ENCODE measurements at places on chromosomes 2 and 18.

DNA sequence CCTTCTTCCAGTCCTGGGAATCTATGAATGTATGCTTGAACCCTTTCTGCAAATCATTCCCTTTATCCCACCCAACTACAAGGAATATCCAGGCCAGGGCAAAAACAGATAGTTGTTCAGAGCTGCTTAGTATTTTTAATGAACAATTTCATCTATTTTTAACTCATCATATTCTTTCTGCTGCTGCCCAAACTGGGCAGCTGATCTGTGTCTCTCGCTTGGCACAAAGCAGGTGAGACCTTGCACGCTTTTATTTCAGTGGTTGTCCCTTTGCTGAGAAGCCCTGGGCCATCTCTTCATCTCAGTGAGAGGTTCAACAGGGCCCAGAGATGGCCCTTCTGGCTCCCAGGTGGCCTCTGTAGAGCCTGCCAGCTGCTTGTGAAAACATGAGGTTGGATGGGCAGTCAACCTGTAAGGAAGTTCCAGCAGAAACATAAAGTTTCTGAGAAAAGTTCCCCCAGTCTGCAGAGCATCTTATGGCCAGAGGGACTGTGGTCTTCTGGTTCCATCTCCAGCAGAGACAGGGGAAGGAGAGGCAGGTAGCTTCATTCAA lies 57.5 kb downstream of the MYCN start:
- DNase-seq, result no peak

GRCh38 chr2:168608796-168609195 lies 152.7 kb downstream of the CERS6 start:
- DNase-seq, result no peak

DNA sequence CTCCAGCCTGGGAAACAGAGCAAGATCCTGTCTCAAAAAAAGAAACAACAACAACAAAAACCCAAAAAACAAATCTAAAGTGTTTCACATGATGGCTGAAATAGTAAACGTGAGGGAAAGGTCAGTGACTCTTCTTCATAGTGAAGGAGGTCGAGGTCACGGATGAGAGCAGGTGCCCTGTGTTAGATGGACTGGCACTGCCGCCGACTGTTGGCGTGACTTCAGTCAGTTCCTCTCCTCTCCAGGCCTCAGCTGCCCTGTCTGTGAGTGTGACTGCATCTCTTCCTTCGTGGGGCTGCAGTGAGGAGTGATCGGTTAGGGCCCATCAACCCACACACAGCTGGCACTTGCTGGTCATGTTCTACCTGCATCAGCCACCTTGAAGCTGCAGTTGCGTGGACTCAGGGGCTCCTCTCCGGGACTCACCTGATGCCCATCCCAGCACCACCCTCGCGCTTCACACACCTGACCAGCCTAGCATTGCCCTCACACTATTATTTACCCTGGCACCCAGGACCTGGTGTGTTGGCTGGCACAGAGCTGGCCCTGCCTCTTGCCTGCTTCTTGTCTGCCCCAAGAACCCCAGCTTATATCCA lies 30.1 kb upstream of the TMEM87B start:
- no peak for DNase-seq

GRCh38 chr2:118822015-118822414 lies 25.4 kb downstream of the EN1 start:
- DNase-seq, result no peak

DNA sequence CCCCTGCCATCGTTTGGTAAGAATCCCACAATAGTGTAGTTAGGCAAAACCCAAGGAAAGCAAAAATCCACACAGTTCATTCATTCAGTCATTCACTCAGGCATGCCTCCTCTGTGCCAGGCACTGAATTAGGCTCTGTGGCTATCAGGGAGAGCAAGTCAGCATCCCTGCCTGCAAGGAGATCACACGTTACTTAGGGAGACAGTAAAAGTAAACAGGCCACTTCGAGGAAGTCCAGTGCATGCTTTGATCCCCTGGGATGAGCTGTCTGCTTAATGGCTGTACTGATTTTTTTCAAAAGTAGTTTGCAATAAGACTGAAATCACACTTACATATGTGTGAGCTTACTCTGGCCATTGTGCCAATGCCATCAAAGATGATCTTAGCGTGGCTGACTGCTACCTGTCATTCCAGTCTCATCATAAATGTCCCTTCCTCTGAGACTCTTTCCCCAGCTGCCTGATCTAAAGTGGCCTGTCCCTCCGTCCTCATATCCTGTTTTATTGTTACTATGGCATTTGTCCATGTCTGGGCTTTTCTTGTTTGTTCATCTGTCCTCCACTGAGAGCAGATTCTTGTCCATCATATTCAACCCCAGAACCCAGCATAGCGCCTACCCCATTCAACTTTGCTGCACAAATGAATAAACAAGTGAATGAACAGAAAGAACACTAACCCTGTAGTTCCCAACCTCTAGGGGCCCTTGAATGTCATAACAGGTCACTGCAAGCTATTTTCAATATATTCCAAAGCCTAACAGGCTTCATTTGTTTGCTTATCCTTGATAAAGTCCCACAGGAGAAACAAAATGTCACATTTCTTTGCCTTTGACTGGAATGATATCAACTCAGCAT lies 84.1 kb downstream of the GALNT14 start:
- DNase-seq, result no peak

GRCh38 chr2:54602736-54603322 lies 120.6 kb upstream of the EML6 start:
- no peak for DNase-seq

- no peak for DNase-seq
Observed at GRCh38 chr18:27769152-27769551, 407.8 kb downstream of the CDH2 start.

GRCh38 chr2:88059979-88060906 lies 4.7 kb upstream of the KRCC1 start:
- peak; percentile 59 for DNase-seq

- no peak for DNase-seq
Observed at GRCh38 chr2:172606285-172606684, 50.4 kb downstream of the PDK1 start.

DNA sequence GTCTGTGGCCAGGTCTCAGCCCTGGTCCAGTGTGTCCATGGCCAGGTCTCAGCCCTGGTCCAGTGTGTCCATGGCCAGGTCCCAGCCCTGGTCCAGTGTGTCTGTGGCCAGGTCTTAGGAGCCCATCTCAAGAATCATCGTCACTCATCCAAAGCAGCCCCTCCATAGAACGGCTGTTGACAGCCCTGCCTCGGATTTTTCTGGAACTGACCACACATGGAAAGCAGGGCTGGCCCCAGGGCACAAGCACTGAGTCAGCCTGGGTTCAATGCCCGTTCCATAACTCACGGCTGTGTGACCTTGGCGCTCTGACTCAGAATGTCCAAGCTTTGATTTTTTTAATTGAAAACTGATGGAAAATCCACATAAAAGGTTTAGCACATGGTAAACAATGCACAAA lies 59.9 kb upstream of the SNTG2 start:
- DNase-seq, result no peak

DNA sequence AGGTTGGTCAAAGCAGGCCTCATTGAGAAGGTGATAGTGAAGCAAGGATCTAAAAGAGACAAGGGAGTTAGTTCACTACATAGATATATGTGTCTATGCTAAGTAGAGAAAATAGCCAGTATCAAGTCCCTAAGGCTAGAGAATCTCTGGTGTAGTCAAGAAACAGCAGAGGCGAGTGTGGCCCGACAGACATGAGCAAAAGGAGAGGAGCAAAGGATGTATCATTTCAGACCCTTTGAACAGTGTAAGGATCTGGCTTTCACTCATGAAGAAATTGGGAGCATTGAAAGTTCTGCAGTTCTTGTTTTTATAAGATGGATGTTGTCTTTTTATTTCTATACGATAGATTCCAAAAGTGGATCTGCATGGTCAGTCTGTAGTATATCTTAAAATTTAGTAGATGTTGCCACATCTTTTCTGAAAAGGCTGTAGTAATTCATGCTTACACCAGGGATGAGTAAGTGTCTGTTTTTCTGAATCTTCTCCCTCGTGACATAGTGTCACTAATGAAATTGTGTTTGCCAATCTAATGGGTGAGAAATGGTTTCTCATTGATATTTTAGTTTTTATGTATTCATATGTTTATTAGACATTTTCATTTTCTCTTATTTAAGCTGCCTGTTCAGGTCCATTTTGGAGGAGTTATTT lies 18.8 kb downstream of the SP100 start:
- no peak for DNase-seq

GRCh38 chr2:224126440-224126839 lies 87.4 kb upstream of the SERPINE2 start:
- DNase-seq, result no peak

GRCh38 chr2:230472621-230473018 lies 56.6 kb downstream of the SP100 start:
- peak; percentile 43 for DNase-seq

DNA sequence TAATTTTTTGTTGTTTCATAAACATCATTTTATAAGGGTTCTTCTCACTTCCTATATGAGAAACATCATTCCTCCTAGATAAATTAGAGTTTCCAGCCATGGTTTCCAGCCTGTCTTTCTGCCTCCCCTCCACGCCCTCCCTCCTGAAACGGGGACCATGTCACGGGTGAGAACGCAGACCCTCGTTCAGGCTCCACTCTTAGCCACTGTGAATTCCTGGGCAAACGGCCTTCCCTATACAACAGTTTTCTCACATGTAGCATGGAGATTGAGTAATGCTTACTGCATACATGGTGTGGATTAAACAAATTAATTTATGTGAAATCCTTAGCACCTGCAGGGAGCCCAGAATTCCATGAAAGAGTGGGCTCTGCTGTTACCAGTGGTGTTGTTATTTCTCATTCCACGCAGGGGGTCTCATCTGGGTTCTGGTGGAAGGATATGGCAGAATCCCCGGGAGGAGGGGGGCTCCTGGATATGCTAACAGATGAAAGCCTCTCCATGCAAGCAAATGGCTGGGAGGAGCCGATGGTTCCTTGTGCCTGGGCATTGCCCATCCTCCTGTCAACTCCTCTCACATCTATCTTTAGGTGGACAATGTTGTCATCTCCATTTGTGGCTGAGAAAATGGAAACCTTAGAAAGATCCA lies 54.0 kb upstream of the TWIST2 start:
- DNase-seq, result no peak

- DNase-seq, result no peak
Observed at GRCh38 chr2:96197546-96198255, 10.9 kb downstream of the STARD7 start.

DNA sequence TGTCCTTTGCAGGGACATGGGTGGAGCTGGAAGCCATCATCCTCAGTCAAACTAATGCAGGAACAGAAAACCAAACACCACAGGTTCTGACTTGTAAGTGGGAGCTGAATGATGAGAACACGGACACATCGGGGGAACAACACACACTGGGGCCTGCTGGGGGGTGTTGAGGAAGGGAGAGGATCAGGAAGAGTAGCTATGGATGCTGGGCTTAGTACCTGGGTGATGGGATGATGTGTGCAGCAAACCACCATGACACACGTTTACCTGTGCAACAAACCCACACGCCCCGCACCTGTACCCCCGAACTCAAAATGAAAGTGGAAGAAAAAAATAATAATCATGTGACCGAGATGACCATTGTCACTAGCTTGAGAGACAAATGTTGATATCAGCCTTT lies 114.7 kb downstream of the NDUFA10 start:
- no peak for DNase-seq

- DNase-seq, result no peak
Observed at GRCh38 chr18:23835506-23835905, 146.3 kb downstream of the LAMA3 start.

- DNase-seq, result no peak
Observed at GRCh38 chr2:8860239-8860638, 22.8 kb upstream of the KIDINS220 start.

DNA sequence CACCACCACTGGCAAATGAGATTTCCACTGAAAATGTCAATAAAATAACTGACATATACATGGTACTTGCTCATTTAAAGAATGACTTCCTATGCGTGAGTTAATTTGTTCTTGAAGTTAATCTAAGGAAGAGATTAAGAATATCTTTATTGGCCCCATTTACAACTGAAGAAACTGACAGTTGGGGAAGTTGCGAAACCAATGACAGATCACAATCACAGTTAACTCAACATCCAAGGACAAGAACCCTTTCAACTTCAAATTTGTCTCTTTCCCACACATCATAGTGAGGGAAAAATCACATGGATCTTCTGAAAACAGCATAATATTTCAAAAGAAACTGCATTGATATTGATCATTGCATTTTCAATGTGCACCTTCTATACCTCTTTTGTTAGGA lies 565.4 kb downstream of the IRS1 start:
- no peak for DNase-seq

All from CD4-positive, alpha-beta T cell treated with Interleukin-15 for 4 hours (primary cell).